ENCODE measurements at places on chromosomes 2 and 18.

- no peak for DNase-seq
These were observed 254.4 kb downstream of the TWIST2 start for GRCh38 chr2:239102266-239102665.

DNA sequence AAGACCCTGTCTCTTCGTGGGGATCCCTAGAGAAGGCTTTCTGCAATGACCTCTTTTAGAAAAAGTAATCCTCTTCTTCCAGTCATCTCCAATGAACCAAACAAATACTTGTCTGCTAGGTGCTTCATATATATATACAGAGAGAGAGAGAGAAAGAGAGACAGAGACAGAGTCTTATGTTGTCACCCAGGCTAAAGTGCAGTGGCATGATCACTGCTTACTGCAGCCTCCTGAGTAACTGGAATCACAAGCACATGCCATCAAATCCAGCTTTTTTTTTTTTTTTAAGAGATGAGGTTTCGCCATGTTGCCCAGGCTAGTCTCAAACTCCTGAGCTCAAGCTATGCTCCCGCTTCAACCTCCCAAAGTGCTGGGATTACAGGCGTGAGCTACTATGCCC is 18.6 kb upstream of the PKDCC start:
- no peak for DNase-seq

- peak; percentile 97 for DNase-seq
These were observed 153.7 kb downstream of the TGIF1 start for GRCh38 chr18:3603421-3604234.

- no peak for DNase-seq
These were observed 27.4 kb downstream of the PPP1CB start for GRCh38 chr2:28779001-28779400.

DNA sequence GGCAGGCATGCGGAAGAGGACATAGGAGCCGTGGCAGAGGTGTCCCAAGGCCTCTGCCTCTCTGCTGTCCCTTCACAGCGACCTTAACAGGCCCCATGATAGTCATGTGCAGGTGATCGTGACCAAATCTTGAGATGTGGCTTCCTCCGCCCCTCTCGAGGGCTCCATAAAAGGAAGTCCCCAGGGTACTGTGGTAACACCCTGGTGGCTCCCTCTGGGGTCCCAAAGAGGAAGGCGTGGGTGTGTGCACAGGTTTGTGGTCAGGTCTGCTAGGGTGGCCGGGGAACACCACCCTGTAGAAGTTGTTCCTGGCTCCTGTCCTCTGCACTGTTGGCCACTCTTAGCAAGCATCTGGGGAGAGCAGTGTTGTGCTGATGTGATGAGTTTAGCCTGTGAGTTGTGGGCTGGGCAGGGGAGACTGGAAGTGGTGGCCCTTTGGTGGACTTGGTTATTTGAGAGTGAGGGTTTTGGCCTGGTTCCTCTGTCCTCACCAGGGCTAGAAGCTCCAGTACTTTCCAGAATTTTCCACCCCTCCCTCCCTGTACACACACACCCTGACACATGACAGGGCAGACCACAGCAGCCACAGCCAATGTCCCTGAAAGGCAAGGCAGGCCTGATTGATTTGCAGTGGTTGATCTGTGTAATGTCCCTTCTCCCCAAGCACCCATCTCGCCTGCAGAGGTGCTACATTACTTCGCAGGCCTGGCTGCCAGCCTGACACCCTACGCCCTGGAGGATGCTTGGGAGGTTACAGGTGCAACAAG is 68.9 kb upstream of the BOD1L2 start:
- DNase-seq, result no peak

- DNase-seq, result peak; percentile 61
These were observed 616 bp downstream of the RNPEPL1 start for GRCh38 chr2:240568678-240569522.

DNA sequence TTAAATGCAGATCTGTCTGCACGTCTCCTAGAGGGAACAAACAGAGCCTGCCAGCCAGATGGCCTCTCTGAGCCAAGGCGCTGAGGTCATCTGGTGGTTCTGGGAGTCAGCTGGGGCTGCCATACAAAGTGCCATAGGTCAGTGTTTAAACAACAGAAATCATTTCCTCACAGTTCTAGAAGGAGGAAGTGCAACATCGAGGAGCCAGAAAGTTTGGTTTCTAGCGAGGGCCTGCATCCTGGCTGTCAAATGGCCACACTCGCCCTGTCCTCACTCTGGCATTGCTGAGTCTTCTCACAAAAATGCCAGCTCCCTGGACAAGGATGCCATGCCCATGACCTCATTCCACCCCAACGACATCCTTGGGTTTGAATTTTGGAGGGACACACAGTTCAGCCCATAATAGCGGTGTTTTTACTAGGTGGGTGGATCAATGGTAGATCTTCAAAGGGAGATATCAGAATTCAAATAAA is 59.6 kb downstream of the MYT1L start:
- peak; percentile 78 for DNase-seq

DNA sequence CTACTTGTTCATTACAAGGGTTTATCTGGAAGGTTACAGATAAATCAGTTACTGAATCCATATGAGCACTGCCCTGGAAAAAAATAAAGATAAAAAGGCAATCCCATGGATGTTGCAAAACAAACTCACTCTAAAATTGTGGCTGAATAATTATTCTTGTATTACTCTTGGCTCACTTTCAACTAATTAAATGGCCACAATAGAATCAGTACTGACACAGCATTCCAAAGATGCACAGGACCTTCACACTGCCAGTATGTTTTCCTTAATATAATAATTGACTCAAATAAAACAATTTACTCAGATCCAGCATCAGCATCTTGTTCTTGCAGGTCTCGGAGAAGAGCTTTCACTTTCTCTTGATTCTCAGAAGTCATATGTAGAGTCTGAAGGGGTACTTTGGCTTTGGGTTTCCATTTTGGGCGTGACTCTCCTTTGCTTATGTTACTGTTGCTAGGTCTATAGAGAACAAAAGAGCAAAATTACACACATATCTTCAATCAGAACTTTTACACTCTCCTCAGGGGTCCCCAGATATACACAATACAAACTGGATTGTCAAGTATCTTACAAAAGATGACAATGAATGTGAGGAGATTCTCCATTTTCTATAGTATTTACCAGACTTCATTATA is 12.6 kb downstream of the DHX57 start:
- no peak for DNase-seq

GRCh38 chr2:1676091-1676912 is 68.0 kb downstream of the PXDN start:
- no peak for DNase-seq

GRCh38 chr2:100113990-100114433 is 28.4 kb downstream of the AFF3 start:
- no peak for DNase-seq

- DNase-seq, result no peak
These were observed 4.6 kb downstream of the TMEM163 start for GRCh38 chr2:134714228-134714627.

- peak; percentile 64 for DNase-seq
These were observed 8.8 kb upstream of the ATOH8 start for GRCh38 chr2:85744741-85745601.

DNA sequence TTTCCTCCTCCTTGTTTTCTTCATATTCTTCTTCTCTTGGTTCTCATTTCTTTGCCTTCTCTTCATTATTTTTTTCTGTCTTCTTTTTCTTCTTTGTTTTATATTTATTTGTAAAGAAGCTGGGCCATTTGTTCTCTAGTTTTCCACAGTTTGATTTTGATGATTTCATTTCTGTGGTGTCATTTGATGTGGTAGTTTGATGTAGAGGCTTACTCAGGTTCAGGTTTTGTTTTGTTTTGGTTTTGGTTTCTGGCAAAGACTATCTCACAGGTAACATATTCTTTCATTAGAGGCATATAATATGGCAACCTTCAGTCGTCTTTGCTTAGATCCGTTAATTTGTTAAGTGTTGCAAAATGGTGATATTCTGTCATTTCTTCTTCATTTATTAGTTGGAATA is 75.3 kb downstream of the BABAM2 start:
- no peak for DNase-seq

All from myocyte (in vitro differentiated cells).